ENCODE measurements at places on chromosomes 4 and X.

DNA sequence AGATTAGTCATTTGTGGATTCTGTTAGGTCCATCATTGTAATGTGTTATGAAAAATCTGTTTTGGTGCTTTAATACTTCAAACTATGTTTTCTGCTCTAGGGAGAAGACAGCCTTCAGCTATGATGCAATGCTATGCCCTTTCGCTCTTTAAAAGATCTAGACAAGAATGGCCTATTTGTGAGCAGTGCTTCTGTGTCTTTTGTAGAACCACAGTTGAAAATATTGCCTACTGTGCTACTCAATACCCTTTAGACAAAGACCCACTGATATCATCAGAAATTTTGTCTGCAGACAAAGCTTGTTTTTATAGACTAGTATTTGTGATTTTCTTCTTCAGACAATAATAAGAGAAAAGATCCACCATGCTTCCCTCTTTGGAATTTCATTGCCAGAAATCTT is 44.6 kb upstream of the SLITRK2 start:
- DNase-seq: no peak

GRCh38 chr4:35189988-35190613 is 1054.2 kb downstream of the ARAP2 start:
- DNase-seq: no peak

DNA sequence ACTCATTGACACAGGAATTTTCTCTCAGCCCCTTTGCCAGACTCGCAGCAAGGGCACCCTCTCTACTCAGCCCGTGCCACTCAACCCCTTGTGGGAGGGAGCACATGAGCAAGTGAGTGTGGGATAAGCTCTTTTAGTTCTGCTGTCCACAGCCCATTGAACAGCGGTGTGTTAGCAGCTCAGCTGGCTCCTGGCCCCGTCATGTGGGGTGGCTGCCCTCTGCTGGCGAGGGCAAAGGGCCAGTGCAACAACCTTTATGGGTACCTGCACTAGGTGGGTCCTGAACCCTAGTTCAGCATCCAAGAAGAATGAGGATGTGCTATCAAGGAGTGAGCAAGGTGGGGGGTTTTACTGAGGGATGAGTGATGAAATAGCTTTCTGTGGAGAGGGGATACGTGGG is 85.0 kb upstream of the ZNF81 start:
- no peak for DNase-seq

DNA sequence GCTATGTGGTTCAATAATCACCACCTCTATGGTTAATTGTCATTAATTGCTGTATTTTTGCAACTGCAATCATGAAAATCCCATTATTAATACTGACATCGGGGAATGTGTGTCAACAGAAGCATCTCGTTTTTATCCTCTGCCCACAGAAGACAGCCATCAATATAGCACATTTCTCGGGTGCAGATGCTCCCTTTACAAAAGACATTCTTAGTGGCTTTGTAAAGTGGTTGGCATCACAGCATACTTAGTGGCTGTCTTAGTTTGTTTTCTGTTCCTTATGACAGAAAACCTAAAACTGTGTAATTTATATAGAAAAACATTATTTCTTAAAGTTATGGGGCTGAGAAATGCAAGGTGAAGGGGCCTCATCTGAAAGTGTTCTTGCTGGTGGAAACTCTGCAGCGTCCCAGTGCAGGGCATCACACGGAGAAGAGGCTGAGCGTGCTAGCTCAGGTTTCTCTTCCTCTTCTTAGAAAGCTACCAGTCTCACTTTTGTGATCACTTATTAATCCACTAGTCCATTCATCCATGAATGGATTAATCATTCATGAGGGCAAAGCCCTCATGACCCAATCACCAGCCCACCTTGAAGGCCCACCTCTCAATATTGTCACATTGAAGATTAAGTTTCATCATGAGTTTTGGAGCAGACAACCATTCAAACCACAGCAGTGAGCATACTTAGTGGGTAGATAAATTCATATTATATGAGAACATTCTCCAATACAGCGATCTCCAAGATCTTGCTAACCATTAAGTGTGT is 1067.7 kb upstream of the PABPC4L start:
- no peak for DNase-seq

DNA sequence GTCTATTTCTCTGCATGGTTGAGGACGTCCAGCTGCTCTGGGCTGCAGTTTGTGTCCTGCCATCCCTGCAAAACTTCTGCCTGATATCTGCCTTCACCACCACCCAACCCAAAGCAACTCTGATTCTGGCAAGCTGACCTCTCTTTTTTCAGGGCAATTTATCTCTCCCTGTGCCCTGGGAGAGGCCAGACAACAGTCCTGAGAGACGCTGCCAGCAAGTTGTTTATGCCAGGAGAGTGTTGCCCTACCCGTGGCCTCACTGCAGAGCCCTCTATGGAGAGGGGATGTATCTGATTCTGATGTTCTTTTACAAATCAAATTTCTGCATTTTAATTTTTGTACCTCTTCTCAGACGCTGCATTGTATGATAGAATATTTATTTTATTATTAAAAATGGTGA is 36.6 kb upstream of the BRWD3 start:
- no peak for DNase-seq

All from neural crest cell (in vitro differentiated cells).